NCI-H2081 treated with DMSO at 0.1 percent for 48 hours (cell line): ENCODE measurements at places on chromosomes 13 and 19.

GRCh38 chr19:39307046-39307821, 11.0 kb downstream of the IFNL1 start:
- DNase-seq = no peak

DNA sequence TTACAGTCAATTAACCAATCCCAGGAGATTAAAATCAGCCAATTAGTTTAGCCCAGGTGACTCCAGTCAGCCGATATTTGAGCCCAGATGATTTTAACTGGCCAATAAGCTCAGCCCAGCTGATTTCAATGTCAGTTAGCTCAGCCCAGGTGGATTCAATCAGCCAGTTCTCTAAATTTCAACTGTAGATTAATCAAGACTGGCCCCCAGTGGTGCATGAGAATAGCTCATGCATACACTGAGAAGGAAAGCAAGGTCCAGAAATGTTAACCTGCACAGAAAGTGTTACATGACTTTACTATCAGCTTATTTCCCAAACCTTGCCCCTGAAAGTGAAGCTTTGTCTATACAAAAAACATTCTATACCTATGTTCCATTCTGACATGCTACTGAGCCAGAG, 55.4 kb upstream of the ZNF724 start:
- no peak for DNase-seq

GRCh38 chr19:39970425-39970674, 615 bp upstream of the PSMC4 start:
- DNase-seq = no peak

DNA sequence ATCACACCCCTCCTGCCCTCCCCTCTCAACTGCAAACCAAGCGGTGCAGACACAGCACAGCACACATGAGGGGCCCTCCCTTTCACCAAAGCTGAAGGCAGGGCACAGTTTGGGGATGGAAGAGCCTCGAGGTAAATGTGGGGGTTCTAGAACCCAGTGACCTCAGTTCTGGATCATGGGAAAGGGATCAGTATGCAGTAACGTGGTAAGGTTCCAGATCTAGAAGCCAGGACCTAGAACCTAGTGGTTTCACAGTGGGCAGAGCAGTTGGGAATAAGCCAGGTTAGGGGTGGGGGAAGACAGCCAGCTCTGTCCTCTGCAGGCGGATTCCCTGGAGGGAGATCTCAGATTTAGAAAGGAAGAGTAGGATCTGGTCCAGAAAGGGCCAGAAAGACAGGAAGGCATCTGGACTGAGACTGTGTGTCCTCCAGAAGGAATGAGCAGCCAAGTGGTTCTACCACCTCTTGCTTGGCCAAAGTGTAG, 3.1 kb downstream of the FTL start:
- DNase-seq = no peak

DNA sequence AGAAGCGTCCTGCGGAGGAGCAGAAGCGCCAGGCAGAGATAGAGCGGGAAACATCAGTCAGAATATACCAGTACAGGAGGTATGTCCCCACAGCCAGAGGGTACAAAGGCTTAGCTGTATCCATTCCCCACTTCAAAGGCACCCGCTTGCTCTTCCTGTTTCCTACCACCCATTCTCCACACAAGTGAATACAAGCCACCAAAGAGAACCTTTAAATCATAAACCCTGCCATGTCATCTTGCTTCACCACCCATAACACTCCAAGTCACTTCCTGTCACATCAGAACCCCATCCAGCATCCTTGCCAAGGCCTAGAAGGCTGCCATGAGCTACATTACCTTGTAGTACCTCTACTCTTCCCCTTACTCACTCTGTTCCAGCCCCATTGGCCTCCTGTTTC, 205.8 kb downstream of the LMO7 start:
- DNase-seq = no peak

- no peak for DNase-seq
Observed at GRCh38 chr19:39631626-39632025, 24.1 kb upstream of the LGALS16 start.

GRCh38 chr13:111845621-111846351, 221.2 kb upstream of the SOX1 start:
- no peak for DNase-seq

GRCh38 chr13:48560657-48561337, 27.9 kb upstream of the RCBTB2 start:
- no peak for DNase-seq
